ENCODE measurements at places on chromosomes 2 and 18.

DNA sequence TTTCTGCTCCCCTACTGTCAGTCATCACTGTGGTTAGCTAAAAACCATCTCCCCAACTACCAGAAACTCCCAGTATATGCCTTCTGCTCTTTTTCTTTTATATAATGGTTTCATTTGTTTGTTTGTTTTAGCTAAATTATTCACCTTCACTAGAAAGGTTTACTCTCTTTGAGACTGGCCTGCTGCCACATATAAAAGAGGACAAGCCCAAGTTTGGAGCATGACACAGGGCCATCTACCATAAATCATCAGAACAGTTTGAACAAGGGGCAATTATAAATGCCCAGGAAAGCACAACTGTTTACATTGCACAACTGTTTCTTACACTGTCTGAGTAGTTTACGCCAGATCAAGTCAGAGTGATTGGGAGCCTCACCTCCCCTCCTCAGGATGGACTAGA lies 471.0 kb upstream of the PIK3C3 start:
- no peak for DNase-seq

GRCh38 chr2:62999905-63000304 lies 50.7 kb upstream of the OTX1 start:
- no peak for DNase-seq

- no peak for DNase-seq
These were observed 59.8 kb upstream of the LGALSL start for GRCh38 chr2:64394153-64394552.

- DNase-seq, result no peak
These were observed 61.5 kb downstream of the AGAP1 start for GRCh38 chr2:235555371-235555770.

DNA sequence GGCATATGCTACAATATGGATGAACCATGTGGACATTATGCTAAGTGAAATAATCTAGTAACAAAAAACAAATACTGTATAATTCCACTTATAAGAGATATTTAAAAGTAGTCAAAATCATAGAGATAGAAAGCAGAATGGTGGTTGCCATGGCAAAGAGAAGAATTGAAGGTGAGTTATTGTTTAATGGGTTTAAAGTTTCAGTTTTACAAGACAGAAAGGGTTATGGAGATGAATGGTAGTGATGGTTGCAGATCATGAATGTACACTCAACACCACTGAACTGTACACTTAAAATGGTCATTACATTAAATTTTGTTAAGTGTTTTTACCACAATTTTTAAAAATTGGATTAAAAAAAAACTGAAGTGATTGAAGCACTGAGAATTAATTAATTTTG lies 298.2 kb upstream of the ZC3H15 start:
- no peak for DNase-seq

Data from NCI-H2171 (cell line).